ENCODE measurements at places on chromosomes 1 and 21.

DNA sequence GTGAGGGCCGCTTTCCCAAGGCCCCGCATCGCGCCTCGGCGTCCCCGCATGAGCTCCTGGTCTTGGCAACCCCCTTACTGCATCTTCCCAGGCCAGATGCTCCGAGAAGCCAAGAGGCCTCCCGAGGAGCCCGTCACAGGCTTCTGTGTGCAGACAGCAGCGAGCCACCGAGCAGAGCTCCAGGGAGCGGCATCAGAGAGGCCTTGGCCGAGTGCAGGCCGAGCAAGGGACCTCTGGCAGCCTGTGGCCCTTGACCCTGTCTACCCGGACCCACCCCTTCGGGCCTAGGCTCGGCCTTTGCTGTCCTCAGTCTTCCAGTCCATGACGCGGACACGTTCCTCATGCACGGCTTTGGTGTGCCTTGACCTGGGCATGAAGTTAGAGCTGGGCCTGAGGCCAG, 63.5 kb downstream of the MORN1 start:
- no peak for DNase-seq

DNA sequence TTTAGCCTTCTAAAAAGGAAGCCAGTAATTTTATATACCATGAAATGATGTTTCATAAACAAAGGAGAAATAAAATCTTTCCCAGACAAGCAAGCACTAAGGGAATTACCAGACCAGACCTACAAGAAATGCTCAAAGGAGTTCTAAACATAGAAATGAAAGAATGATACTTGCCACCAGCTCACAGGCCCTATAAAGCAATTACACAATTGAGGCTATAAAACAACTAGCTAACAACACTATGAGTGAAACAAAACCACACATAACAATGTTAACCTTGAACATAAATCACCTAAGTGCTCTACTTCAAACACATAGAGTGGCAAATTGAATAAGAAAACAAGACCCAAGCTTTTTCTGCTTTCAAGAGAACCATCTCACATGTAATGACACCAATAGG, 123.8 kb downstream of the BARHL2 start:
- DNase-seq, result no peak

- DNase-seq, result no peak
Measured at GRCh38 chr21:29904359-29905282, 35.2 kb downstream of the GRIK1 start.

DNA sequence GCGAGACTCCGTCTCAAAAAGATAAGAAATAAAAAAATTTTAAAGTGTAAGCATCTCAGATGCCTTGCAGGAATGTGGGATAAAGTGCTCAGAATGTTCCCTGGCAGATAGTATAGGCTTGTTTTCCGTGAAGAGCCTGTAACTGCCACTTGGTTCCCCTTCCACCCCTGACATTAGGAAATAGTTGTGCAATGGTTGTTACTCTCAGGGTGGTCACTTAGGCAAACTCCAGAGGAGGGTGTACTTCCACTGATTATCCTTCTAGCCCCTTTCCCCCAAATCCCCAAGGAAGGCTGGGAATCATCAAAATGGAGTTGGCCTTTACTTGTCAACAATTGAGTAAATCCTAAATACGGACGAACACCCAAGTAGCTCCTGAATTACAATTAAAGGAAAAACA, 10.4 kb downstream of the RPL11 start:
- no peak for DNase-seq

GRCh38 chr1:106038260-106038659, 1018.2 kb upstream of the PRMT6 start:
- DNase-seq, result no peak

DNA sequence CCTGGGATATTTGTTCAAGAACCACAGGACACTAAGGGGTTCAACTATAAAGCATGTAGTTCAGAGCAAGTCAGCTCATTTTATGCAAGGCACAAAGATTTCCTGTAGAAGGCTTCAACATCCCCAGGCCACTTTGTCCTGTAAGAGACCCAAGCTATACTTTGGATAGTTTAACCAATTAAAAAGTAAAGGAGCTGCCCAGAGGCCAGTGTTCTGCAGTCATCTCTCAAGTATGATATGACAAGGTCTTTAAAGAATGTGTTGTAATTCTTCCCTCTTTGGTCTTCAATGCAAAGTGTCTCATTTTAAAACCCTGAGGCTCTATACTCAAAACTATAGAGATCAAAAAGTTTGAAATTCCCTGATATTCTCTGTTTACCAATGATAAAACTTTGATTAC, 34.1 kb downstream of the KRTAP20-3 start:
- no peak for DNase-seq

- no peak for DNase-seq
Measured at GRCh38 chr21:34673006-34673405, 4.2 kb downstream of the CLIC6 start.

GRCh38 chr1:223654083-223654482, 11.4 kb downstream of the CAPN8 start:
- no peak for DNase-seq

- DNase-seq, result no peak
Measured at GRCh38 chr1:12433323-12434053, 184.5 kb downstream of the DHRS3 start.

GRCh38 chr1:29227511-29227910, 3.2 kb downstream of the MECR start:
- DNase-seq, result no peak

DNA sequence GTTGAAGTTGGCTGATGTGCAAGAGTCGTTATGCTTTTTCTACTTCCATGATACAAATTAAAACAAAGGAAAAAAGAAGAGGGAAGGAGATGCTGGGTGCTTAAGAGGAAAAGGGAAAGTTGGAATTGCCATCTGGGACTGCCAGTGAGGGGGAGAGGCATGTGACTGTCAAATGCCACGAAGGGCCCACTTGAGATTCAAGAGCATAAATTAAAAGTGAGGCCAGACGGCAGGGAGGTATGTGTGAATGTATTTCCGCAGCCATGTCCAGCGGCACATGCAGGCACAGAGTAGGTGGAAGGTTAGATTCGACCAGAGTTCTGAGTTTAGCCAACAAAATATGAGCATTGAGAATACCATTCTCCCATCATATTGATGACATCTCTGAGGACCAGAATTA, 32.0 kb downstream of the NFASC start:
- DNase-seq, result no peak

DNA sequence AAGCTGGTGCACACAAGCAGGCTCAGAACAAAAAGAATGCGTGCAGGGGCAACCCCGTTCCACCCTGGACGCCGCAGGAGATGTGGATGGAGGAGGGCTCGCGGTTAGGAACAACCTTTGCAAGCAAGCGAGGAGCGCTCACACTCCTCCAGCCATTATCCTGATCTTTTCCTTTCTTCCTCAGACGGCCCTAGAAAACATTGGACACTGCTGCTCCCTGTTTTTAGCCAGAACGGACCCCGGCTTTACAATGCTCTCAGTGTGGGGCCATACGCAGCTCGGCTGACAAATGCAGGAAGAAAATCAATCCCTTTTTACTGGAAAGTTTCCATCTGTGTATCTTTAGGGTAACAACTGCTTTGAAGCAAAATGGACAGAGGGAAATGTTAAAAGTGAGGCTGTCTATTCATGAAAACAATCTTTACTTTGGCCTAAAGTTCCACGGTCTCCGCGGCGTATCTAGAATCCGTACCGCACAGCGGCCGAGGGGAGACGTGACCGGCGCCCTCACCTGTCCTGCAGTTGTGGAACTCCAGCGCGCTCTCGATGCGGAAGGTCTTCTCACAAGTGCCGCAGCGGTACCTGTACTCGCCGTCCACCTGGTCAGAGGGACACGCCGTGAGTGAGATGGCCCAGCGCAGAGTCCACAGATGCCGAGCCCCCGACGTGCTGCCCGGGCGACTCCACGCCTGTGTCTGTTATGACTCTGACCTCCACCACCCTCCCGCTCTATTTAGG, 44.0 kb downstream of the PRDM15 start:
- DNase-seq, result no peak

GRCh38 chr1:108071601-108072000, 106.6 kb upstream of the VAV3 start:
- no peak for DNase-seq

GRCh38 chr1:115323366-115324004, 14.6 kb downstream of the NGF start:
- no peak for DNase-seq

- no peak for DNase-seq
Measured at GRCh38 chr21:16082038-16082816, 352.4 kb downstream of the USP25 start.

DNA sequence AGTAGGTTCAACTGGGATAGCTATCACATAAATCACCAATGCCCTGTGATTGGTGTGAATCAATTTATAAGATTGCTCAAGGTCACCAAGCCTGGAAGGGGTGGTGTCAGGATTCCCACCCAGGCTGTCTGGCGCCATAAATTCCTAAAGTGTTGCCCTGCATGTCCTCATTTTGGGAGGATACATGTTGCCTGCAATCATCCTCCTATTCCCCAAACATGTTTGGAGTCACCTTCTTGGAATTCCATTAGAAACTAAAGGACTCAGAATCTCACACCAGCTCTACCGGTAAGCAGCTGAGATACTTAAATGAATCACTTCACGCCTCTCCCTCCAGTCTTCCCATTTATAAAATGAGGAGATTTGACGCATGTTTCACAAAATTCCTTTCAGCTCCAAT, 54.1 kb upstream of the SLC45A1 start:
- no peak for DNase-seq

DNA sequence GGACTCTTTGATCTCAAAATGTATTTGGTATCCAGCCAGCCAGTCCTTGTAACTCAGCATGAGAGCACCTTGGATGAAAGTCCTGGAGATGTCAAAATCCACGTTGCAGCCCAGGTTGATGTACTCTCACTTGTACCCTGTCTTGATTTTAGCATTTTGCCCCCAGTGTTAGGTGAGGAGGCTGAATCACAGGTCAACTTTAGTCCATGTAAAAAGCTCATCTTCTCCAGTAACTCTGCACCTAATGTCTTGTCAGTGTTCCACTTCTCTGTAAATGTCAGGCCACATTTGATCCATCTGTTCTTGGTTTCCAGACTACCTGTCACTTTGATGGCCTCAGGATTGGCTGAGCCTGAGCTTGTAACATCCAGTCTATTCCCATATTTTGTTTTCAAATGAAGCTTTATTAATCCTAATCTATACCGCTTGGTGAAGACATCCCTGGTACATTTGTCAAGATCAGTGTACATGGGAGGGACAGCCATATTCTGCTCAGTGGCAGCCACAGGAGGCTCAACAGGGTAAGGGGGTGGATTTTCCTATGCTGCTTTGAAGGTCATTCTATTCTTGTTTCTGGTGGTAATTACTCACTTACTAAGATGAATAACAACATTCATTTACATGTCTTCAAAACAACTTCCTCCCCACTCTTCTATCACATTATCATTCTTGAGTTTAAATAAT, 24.1 kb upstream of the FCRL3 start:
- no peak for DNase-seq

- DNase-seq, result no peak
Measured at GRCh38 chr21:16768096-16768495, 744.7 kb upstream of the CXADR start.

GRCh38 chr21:20486303-20486702, 511.9 kb upstream of the NCAM2 start:
- DNase-seq, result no peak

DNA sequence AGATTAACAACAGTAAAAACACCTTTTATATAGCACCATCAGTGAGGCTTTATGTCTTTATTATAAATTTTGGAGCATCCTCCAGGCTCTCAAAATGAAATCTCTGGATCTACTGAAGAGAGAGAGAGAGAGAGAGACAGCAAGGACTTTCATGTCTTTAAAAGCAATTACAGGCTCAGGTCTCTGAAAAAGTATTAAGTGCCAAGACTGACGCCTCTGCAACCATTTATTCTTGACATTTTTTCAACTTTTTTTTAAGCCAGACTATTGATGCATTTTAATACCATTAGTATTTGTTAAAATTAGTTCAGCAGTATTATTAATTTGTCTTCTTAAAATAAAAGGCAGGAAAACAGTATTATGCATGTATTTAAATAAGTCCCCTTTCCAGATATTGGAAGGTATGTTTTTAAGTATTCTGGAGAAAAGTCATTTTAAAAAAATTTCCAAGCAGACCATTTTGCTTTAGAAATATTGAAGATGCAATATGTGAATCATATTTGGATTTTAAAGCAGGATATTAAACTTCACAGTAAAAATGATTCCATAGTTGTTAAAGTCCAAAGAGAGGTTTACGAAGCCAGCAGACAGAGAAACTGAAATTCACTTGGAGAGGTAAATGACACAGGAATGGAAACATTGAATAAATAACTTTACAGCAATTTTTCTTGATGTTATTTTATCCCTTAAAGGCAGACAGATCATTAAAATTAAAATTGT, 35.4 kb upstream of the APOBEC4 start:
- DNase-seq, result no peak

GRCh38 chr1:205283270-205284147, 38.0 kb downstream of the NUAK2 start:
- no peak for DNase-seq

- no peak for DNase-seq
Measured at GRCh38 chr1:14514739-14515138, 83.7 kb upstream of the KAZN start.

DNA sequence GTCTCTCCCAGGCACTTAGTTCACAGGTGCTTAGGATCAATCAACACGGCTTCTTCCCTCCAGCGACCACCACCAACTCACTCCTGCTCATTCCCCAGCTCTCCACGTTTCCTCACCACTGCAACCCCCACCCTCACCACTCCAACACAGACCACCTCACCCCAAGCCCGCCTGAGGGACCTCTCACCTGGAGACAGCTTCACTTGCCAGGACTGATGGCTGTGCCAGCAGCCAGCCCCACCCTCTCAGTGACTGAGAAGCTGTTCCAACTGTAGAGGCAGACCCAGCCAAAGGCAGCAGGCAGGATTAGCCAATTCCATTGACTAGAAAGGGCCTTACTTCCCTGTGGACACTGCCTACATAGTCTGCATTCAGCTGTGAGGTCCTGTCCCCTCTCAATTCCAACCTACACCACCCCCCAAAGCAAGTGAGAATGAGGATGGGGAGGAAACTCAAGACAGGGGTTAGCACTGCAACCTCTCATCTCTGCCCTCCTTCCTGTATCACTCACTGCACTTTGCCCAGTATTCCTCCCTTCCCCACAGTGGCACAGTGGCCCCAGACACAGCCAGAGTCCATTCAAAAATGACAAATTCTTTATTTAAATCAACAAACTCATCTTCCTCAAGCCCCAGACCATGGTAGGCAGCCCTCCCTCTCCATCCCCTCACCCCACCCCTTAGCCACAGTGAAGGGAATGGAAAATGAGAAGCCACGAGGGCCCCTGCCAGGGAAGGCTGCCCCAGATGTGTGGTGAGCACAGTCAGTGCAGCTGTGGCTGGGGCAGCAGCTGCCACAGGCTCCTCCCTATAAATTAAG, 7.6 kb downstream of the TAGLN2 start:
- no peak for DNase-seq

DNA sequence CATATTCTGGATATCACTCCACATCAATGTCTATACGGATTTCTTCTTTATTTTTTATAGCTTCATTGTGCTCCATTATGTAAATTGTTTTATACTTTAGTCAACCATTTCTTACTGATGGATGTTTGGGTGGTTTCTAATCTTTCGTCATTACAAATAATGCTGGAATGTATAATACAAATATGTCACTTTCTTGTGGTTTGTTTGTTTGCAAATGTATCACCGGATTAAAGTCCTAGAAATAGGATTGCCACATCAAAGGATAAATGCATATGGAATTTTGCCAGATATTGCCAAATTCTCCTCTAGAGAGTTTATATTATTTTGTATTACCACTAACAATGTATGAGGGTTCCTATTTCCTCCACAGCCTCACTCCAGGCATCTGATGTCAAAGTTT, 48.7 kb upstream of the PRDM2 start:
- no peak for DNase-seq

- no peak for DNase-seq
Measured at GRCh38 chr1:93598861-93599439, 82.7 kb downstream of the BCAR3 start.

All from stimulated activated CD8-positive, alpha-beta memory T cell treated with anti-CD3 and anti-CD28 coated beads, Interleukin-4, amount 100 ng/mL, for 4 hours (primary cell).